ENCODE measurements at places on chromosomes 1 and 21. TPM values are rescaled to one million over a fixed set of nuclear protein-coding genes. Genes with fewer than 3 reads are reported as not detected.

DNA sequence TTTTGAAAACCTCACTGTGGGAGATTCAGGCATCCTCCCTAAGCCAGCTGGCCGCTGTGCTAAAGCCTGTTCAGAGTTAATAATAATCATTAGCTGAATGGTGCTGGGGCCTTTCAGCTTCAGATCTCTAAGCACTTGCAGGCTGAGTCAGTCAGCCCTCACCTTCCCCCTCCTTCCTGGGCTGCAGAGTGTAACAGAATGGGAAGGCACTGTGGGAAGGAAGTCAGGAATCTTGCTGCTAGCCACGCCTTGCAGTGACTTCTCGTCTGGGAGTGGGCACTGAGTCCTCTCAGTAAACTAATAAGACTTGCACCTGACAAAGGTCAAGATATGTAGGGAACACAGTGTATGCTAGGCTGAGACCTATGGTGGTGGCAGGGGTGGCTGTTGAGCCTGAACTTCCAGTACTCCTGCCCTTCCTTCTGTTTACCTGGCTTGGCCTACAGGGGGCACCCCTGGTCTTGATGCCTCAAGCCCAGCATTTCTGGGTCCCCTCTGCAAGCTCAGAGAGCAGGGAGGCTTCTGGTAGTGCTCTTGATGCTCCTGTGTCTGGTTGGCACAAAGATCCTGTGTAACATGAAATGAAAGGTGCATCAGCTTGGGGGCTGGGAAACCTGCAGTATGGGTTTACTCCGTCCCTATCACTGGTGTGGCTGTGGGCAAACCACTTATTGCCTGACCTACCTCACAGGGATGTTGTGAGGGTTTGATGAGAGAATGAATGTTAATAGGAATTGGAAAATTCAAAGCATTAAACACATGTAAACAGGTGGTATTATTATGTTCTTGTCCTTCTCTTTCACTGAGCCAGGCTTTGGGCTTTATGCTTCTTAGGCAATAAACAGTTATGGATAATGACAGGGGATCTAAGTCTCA lies 6.0 kb downstream of the CYB561D1 start:
- no peak for DNase-seq

DNA sequence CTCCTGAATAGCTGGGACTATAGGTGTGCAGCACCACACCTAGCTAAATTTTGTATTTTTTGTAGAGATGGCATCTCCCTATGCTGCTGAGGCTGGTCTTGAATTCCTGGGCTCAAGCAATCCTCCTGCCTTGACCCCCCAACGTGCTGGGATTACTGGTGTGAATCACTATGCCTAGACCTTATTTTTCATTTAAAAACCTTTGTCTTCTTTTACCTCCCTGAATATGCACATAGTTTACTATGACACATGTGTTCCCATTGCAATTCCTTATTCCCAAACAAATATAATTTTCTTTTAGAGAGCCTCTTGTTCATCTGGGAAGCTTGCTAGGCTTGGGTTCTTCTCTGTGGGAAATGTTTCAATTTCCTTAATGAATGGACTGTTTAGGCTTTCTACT lies 16.8 kb downstream of the SH3BGR start:
- DNase-seq, result no peak

Gene ELOVL1
- 61.9 TPM for total RNA-seq

Gene CCDC27
- total RNA-seq, result not detected

Measured in osteocyte (in vitro differentiated cells).